ENCODE measurements at places on chromosomes 12 and 14. TPM values are rescaled to one million over a fixed set of nuclear protein-coding genes. Genes with fewer than 3 reads are reported as not detected.

GRCh38 chr14:87139299-87139698, 853.7 kb downstream of the GALC start:
- no peak for DNase-seq

DNA sequence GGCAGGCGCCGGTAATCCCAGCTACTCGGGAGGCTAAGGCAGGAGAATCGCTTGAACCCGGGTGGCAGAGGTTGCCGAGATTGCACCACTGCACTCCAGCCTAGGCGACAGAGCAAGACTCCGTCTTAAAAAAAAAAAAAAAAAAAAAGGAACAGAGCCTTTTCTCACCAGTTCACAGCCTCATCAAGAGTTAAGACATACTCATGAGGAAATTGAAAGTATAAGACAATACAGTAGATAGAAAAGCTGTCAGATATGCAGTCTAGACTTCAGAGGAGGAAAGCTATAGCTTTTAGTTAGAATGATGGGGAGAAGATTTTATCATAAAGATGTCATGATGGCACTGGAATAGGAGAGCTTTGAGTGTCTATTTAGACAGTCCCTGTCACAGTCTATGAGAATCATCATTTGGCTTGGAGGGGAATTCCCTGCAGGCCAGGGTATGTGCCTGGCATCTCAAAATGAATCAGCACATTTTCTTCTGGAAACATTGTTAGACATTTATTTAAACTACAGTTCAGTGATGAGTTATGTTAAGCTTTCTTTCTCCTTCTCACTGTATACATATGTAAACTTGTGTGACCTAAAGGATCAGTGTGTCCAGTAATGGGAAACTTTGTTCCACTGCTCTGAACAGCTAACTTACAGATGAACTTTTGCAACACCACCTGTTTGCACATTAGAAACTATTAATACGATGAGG, 2.9 kb upstream of the RAB35 start:
- DNase-seq = no peak

GRCh38 chr12:68806488-68807237, 1.3 kb upstream of the MDM2 start:
- DNase-seq = no peak

GRCh38 chr12:107159384-107159900, 66.1 kb upstream of the CRY1 start:
- DNase-seq = no peak

GRCh38 chr12:82832096-82832495, 145.4 kb downstream of the TMTC2 start:
- DNase-seq = no peak

GRCh38 chr14:103542605-103543088, 13.7 kb downstream of the TRMT61A start:
- DNase-seq = peak; percentile 77

DNA sequence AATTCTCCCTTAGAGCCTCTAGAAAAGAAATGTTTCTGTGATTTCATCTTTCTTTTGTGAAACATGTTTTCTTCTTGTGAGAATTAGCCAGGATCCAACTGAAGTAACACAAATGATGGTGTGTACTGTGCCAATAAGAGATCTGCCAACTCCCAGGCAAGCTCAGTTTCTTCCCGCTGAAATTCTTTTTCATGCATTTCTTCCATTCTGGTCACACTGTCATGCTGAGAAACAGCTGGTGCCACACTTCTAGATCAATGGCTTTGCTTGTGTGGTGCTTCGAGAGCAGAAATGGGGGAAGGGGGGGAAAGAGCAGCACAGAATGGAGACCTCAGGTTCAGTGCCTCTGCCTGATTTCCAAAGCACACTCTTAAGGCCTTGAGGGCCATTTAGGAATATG, 41.4 kb upstream of the FGF6 start:
- DNase-seq = no peak

DNA sequence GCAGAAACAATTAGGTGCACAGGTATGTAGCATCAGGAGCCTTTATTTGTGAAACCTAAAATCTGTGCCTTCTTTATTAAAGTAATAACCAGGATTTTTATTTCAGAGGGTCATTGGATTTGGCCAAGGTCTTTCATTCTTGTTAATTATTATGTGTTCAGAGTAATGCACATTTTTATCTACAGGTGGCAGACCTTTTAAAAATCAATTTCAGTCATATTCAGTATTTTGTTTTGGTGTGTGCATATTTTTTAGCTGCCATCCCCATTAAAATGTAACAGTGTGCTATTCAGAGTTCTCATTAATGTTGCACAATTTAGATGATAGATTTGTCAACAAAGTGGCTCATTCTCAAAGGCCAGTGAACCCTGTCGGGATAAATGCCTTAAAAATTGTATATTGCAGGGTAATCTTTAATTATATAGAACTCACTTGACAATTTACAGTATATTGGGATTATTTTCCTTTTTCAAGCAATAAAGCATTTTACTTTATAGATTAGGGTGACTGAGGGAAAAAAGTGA, 319.3 kb upstream of the SOX5 start:
- DNase-seq = no peak

DNA sequence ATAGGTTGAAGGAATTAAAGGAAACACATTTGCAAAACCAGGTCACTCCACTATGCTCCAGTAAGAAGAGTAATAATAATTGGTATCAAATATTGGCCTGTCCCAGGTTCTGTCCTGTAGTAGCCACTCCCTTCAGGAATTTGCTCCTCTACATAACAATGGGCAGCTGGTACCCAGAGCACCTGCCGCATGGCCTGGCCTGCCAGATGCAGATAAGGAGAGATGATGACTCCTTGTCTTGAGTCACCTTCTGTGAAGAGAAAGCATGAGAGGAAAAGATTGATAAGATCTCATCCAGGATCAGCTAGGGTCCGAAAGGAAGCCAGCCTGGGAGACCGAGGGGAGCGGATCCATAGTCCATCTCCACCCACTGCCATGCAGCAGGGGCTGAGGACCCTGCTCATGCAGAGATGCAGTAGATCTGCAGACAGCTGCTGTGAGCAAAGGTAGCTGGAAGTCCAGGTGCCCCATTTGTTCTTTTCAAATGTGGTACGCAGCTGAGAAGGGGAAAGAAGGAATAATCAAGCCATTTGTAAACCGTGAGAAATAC, 24.3 kb downstream of the VCPKMT start:
- no peak for DNase-seq

GRCh38 chr12:98752726-98753125, 107.6 kb downstream of the APAF1 start:
- no peak for DNase-seq

- DNase-seq = no peak
Observed at GRCh38 chr12:120199595-120200306, 1.2 kb downstream of the RPLP0 start.

DNA sequence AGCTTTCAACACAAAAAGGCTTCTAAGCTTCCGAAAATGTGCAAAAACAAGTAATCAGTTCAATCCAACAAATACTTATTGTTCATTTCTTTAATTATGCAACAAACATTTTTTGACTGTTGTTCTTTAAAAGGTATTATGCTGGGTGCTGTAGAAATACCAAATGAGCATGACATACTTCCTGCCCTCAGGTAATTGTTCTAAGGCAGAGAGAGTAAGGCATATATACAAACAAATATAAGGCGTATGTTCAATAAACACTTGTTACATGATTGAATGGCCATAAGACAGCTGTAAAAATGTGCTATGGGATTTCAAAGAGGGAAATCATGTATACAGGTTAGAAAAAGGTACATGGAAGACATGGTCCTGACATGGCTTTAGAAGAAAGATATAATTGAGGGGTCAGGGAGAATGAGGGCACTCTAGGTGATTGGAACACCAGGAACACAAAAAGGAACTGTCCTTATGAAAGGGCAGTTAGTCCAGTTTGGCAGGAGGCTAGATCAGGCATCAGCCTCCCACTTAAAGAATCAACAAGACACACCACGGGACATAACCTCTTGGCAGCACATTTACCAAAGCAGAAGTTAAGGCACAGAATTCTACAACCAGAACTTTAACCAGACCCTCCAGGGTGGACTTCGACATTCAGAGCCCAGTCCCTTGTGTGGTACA, 135.8 kb upstream of the SCAF11 start:
- DNase-seq = no peak

GRCh38 chr12:114420944-114421335, 15.0 kb upstream of the TBX5 start:
- DNase-seq = no peak

GRCh38 chr14:50822501-50823042, 8.4 kb downstream of the NIN start:
- no peak for DNase-seq

DNA sequence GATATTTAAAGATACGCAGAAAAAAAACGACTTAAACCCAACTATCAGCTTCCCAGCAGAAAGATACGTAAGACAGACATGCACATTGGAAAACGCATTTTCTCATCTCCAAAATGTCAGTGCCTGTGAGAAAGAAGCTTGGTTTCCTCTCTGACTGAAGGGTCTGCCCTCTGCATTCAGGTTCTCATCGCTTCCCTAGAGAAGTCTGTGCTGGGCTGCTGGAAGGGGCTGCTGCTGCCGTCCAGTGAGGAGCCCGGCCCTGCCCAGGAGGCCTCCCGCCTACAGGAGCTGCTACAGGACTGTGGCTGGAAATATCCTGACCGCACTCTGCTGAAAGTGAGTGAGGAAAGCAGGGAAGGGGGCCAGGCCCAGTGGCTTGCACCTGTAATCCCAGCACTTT, 4.7 kb upstream of the PFDN5 start:
- no peak for DNase-seq

DNA sequence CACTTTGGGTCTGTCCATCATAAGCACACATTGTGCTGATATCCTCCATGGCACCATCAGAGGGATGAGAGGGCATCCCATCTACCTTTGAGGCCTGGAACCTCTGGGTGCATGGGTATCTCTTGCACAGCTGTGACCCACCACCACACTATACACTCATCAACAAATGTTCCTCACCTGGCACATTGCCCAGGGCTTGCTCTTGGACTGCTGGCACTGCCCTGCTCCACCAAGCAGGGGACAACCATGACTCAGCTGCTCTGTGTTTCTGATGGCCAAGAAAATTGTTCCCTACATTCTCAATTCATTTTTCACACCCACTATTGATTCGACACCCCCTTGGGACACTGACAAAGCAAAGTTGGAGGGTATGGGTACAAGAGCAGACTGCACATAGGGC, 155.5 kb downstream of the PTPRO start:
- no peak for DNase-seq

Gene TPPP2
- total RNA-seq = 0.28 TPM

Gene TAPBPL
- 51.2 TPM for total RNA-seq

Gene RASAL1
- total RNA-seq = 14.1 TPM

Gene RHEBL1
- not detected for total RNA-seq

Gene IFNG-AS1
- total RNA-seq = not detected

Gene GPRC5A
- total RNA-seq = 206 TPM

Gene FAM186B
- total RNA-seq = 0.25 TPM

Gene KRT74
- not detected for total RNA-seq

Gene SERPINA9
- not detected for total RNA-seq

Gene POC1B
- total RNA-seq = 26.6 TPM

Gene HSPA2
- total RNA-seq = 61.7 TPM

Measured in left colon (tissue), 2 donors.